ENCODE measurements at places on chromosomes 1 and 21.

GRCh38 chr1:245378745-245379144 is 224.0 kb downstream of the KIF26B start:
- DNase-seq, result no peak

DNA sequence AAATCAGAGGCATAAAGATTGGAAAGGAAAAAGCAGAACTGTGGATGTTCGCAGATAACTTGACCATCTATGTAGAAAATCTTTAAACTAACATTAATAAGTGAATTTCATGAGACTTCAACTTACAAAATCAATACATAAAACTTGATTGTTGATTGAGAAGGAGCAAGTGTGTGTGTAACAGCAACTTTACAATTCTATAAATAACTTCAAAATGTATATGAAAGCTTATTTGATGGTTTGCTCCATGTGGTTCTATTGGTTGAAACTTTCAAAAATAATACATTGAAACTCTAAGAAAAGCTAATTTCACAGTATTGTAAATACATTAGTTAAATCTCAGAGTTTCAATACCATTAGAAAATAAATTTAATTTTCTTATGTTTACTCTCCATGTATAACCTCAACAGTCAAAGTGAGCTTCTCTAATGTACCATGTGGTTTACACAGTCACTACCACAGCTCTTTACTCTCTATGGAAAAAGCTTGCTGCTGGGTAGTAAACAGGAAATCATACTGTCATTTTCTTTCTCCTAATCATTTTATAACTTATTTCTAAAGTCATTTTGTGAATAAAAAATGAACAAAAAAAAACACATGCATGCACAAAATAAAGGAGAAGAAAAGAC is 12.0 kb downstream of the AKT3 start:
- no peak for DNase-seq

DNA sequence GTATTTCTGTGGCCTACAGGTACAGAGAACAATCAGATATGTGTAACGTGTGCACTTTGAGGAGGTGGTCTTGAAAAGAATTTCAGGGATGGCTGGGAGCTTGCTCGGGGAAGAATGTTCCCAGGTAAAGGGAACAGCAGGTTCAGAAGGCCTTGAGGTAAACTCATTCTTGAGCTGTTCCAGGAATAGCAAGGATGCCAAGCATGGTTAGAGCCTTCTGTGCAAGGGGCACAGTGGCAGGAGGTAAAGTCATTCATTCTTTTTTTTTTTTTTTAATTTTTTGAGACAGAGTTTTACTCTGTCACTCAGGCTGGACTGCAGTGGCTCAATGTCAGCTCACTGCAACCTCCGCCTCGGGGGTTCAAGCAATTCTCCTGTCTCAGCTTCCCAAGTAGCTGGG is 10.0 kb downstream of the UBE4B start:
- no peak for DNase-seq

- DNase-seq, result no peak
Measured at GRCh38 chr21:44350773-44351481, 2.5 kb upstream of the TRPM2 start.

- DNase-seq, result no peak
Measured at GRCh38 chr1:169271098-169271497, 96.5 kb downstream of the NME7 start.

- DNase-seq, result no peak
Measured at GRCh38 chr1:3871451-3871805, 14.2 kb downstream of the DFFB start.
